ENCODE measurements at places on chromosomes 4 and X. TPM values are rescaled to one million over a fixed set of nuclear protein-coding genes. Genes with fewer than 3 reads are reported as not detected.

DNA sequence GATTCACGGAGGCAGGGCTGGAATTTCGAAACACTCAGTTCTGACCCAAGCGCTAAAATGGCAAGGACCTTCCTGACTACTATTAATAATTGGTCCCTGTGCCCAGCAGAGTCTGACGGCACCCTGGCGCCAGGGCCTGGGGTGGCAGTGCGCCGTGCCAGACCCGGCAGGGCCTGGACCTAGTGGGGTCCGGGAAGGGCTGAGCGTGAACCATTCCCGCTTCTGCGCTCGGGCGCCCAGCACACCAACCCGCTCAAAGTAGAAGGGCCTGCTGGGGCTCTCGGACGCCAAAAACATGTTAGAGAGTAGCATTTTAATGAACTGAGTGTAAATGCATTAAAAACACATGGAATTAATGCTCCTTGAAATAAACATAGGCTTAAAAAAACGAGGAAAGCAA is 346.7 kb upstream of the SFRP2 start:
- DNase-seq: no peak
- no peak overlapping the region for H3K27ac ChIP-seq
- no peak overlapping the region for H3K4me3 ChIP-seq
- H3K4me1 ChIP-seq: no peaks in the 10 kb centered on the region
- no peaks in the 10 kb centered on the region for H3K27me3 ChIP-seq

Gene OTC
- polyA plus RNA-seq: 0.40 TPM

GRCh38 chr4:101211146-101211553 is 136.2 kb downstream of the PPP3CA start:
- H3K4me3 ChIP-seq: no peak overlapping the region
- DNase-seq: no peak
- no peaks in the 10 kb centered on the region for H3K27me3 ChIP-seq
- no peak overlapping the region for H3K27ac ChIP-seq
- H3K36me3 ChIP-seq: no peaks in the 10 kb centered on the region

DNA sequence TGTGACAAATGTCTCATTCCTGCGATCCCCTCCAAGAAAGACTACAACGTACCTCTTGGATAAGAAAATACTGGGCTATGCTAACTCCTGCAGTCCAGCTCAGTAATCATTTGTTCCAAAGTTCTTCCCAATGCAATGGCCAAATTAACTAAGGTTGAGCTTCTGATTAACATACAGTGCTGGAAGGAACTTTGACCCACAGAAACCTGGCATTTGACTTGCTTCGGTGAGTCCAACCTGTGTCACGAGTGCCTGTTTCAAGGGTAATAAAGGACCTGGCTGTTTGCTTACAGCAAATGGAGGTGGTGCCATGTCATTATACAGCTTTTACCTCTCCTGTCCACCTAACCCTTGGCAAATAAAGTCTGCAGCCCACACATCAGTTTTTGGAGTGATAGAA is 83.2 kb downstream of the RBM47 start:
- no peak overlapping the region for H3K27ac ChIP-seq
- H3K4me3 ChIP-seq: no peak overlapping the region
- no peaks in the 10 kb centered on the region for H3K27me3 ChIP-seq
- no peaks in the 10 kb centered on the region for H3K4me1 ChIP-seq
- H3K36me3 ChIP-seq: no peaks in the 10 kb centered on the region

DNA sequence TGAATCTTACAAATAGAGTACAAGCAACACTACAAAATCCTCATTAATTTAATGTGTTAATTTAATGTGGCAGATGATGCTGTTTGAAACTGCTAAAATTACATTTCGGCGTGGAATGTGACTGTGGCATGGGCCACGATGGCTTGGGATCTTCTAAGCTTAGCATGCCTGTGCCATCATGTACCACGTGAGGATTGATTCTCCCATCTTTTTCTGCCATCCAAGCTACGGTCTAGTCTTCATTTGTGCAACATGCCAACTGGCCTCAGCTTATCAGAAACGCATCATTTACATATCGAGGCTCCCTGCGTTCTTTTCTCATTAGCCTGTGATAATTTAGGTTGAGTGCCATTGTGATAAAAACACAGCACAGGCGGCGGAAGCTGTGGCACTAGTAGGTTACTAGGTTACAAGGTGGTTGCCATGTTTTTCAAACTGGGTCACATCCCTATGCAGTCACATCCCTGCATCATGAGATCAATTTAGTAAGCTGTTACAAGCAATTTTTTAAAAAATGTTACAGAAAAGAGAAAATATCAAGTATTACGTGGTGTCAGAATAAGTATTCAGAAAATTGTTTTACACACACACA is 189.9 kb upstream of the RBPJ start:
- no peak overlapping the region for H3K27ac ChIP-seq
- DNase-seq: no peak
- H3K27me3 ChIP-seq: no peaks in the 10 kb centered on the region
- H3K4me1 ChIP-seq: no peaks in the 10 kb centered on the region

DNA sequence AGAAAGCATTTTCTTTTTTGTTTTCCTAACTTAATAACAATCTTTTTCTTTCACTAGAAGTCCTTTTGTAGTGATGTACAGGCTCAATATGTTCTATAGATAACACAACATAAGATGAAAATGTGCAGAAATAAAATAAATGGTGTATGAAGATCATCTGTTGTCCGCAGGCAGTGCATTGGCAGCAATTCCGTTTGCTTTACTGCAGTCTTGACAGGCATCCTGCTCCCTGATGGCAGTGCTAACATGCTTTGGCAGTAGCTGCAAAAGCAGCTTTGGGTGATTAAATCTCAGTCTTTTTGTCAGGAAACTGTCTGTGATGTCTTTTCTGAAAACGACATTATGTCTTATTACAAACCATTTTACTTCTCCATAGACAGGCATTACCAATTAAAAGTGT is 131.4 kb downstream of the TRAM1L1 start:
- H3K27me3 ChIP-seq: no peaks in the 10 kb centered on the region
- no peak overlapping the region for H3K4me3 ChIP-seq
- no peak for DNase-seq
- H3K36me3 ChIP-seq: no peaks in the 10 kb centered on the region

Measured in lung (tissue), 17 donors.